ENCODE measurements at places on chromosomes 13 and 19.
A peak's percentile ranks its signal among the peaks of the same experiment; 100 is the strongest.

DNA sequence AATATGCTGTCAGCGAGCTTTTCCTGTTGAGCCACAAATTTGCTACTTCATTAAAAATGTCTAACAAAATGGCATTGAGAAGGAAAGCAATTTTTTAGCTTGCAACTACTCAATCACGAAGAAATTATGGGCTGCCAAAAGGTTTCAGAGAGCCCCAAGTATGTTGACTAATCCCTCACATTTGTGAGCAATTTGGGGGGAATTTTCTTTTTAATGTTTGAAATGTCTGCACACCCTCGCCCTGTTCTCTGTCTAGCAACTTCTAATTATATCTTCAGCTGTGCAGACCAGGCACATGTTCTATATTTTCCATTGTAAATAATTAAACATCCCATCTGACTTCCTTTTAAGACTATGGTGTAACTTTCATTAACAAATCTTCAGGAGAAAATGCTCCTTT, 192.9 kb downstream of the DCT start:
- DNase-seq: no peak

GRCh38 chr19:36152352-36153091, at the start of gene COX7A1:
COX7A1 (minus strand) TSS chr19:36152447; CDS start chr19:36152407, 40 bp downstream.
- peak; percentile 87 for DNase-seq

- no peak for DNase-seq
These were observed 50.1 kb upstream of the SPACA7 start for GRCh38 chr13:112325920-112326645.

GRCh38 chr13:74131227-74131626, 3.0 kb downstream of the KLF12 start:
- DNase-seq: no peak

DNA sequence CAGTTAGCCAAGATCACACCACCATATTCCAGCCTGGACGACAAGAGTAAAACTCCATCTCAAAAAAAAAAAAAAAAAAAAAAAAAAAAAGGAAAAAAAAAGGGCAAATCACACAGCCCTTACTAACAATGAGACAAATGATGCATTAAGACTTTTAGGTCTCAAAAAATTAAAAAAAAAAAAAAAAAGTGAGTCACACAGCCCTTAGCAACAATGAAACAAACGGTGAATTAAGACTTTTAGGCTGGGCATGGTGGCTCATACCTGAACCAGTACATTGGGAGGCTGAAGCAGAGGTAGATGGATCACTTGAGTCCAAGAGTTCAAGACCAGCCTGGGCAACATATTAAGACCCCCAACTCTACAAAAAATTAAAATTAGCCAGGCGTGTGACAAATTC, 32.4 kb upstream of the EIF3G start:
- no peak for DNase-seq

DNA sequence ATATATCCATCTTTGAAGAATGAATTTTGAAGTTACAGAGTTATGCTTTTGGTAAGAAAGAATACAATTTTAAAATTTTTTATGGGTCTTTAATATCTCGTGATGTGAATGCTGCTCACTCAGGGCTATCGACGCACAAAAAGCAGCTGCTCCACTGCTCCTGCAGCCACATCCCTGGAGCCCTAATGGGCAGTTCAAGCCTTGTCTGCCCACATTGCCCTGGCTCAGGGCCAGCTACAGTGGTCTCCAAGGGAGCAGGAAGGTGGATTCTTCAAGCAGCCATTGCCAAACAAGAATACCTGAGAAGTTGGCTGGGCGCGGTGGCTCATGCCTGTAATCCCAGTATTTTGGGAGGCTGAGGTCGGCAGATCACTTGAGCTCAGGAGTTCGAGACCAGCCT, 85.8 kb downstream of the IPO5 start:
- DNase-seq: no peak

- DNase-seq: no peak
These were observed 4.0 kb upstream of the FLT3LG start for GRCh38 chr19:49469828-49470614.

DNA sequence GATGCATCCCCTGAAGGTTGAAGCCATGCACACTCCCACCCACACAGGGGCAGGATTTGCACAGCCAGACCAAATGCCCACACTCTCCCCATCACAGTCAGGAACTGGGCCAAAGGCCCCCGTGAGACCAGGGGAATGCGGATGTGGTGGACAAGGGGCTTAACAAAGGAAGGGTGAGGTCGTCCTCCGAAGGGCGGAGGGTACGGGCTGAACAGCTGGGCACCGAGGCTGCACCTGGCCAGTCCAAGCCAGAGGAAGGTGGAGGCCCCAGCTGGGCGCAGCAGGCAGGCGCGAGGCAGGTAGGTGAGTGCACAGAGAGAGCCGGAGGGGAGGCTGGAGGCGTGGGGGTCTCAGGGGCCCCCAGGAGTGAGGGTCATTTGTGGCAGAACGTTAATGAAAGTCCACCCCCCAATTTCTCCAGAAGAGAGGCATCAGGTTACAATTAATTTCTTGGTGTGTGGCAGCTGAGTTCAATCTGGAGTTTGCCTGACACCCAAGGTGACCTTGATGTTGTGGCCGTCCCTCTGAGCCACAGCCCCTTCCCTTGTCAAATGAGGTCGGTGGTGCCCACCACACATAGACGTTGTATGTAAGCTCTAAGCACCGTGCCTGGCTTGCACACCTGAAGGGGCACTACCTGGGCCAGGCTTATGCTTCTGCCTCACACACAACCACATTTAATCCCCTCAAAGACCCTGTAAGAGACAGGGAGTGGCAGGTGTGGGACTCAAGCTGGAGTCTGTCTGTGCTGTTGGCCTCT, 2.9 kb downstream of the KLK15 start:
- DNase-seq: no peak

DNA sequence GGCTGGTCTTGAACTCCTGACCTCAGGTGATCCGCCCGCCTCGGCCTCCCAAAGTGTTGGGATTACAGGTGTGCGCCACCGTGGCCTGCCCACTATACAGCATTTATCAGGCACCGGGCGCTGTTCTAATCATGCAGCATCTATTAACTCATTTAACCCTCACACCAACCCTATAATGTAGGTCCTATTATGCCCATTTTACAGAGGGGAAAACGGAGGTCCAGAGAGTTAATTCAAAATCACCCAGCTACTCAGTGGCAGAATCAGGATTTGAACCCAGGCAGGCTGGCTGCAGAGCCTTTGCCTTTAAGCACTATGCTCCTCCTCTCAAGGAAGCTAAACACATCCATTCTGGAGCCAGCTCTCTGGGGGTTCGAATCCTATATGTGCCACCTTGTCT, 54.3 kb downstream of the MAP4K1 start:
- no peak for DNase-seq

DNA sequence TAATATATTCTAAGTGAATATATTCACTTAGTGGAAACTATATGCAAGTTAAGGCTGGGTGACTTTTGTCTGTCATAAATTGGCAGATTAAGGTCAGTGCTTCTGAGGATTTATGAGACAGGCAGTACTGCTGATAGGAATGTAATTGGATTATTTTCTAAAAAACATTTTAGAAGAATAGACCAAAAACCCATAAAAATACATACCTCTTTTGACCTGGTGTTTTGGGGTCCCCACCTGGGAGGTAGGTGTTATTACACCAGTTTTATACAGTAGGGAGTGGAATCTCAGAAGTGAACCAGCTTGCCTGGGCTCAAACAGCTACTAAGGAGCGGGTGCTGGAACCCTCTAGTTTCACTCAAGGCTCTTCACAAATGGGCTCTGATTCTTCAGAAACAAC, 25.3 kb downstream of the COG3 start:
- no peak for DNase-seq

GRCh38 chr19:44603201-44603945, 10.0 kb upstream of the IGSF23 start:
- DNase-seq: no peak

DNA sequence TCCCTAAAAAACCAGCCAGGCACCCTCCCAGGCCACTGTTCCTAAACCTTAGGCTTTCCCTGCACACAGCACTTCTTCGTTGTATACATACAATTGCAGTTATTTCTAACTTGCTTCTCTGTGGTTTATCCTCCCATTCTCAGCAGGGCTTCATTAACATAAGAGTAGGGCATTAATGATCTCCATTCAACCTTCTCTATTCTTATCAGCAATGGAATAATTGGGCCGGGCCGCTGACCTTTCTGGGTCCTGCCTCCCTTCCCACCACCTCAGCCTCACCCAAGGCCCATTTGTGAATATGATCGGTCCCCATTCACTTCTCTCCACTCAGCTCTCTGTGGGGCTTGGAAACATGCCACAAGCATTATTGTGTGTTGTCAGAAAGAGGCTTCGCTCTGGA, 184.2 kb downstream of the SUCLA2 start:
- DNase-seq: no peak

GRCh38 chr19:21463449-21464105, 41.8 kb upstream of the ZNF429 start:
- DNase-seq: no peak

GRCh38 chr19:29029268-29029958, 183.5 kb downstream of the UQCRFS1 start:
- DNase-seq: no peak

- no peak for DNase-seq
These were observed 45.5 kb downstream of the HSPH1 start for GRCh38 chr13:31116224-31116623.

DNA sequence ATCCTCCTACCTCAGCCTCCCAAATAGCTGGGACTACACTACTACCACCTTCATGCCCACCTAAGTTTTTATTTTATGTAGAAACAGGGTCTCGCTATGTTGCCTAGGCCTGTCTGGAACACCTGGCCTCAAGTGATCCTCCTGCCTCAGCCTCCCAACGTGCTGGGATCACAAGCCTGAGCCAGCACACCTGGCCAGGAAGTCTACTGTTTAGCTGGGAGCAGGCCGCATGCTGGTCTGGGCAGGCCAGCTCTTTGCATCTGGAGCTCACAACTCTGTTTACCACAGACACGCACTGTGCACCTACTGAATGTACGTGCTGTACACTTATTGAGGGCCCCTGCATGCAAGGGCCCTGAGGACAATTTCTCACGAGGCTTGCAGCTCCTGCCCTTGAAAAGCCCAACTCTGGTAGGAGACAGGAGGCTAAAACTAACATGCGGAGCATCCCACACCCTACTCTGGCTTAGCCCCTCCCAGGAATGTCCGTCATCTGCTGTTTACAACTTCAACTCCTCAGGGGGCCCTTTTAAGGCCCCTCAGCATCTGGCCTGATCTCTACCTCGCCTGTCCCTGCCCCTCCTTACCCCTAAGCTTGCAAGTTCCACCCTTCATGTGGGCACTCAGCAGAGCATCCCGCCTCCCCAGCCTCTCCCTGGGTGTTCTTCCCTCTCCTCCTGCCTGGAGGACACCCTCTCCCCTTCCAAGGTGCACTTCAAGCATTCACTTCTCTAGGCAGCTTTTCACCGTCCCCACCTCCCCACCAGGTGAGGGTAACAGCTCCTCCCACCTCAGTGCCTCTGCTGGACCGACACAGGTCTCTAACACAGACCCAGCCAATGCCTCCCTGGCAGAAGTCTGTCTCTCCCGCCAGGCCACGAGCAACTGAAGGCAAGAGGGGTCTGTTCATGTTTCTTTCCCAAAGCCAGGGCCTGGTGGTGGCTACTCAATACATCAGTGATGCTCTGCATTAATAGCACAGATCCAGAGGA, 114.2 kb upstream of the UQCRFS1 start:
- DNase-seq: no peak

DNA sequence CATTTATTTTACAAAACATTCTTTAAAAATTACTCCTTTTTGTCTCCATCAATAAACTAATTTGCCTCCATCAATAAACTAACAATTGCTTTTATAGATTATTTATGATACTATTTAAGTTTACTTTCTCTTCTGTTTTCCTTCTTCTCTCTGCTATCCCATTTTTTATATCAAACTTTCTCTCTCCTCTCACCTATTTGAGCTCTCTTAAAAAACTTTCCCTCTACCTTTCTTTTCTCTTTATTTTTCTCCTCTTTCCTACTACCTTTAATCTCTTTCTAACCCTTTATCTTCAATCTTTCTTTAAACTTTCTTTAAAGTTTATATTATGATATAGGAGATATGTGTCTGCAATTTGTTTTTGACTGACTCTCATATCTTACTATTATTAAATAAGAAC, 566.4 kb downstream of the DACH1 start:
- no peak for DNase-seq

DNA sequence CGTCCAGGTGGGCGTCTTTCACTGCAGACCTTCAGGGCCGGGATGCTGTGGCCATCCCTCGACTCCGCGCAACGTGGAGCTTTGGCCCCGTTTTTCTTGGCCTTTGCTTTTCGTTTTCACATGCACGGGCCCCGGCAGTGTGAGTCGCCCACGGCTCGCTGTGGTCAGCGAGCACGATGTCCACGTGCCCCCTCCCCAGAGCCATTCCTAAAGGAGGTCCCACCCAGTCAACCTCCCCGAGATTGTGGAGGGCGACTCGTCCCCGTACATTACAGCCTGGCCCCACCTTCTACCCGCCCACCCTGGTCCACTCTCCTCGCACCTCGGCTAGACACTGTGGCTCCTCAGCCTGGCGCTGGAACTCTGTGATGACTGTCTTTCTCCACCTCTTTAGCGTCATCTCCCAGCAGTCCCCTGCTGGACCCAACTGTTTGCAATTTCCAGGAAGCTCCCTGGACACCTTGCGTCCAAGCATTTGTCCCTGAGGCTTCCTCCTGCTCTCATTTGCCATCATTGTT, 405 bp downstream of the ZNF446 start:
- no peak for DNase-seq

- no peak for DNase-seq
These were observed 121.5 kb downstream of the FGF14 start for GRCh38 chr13:102280366-102280765.

DNA sequence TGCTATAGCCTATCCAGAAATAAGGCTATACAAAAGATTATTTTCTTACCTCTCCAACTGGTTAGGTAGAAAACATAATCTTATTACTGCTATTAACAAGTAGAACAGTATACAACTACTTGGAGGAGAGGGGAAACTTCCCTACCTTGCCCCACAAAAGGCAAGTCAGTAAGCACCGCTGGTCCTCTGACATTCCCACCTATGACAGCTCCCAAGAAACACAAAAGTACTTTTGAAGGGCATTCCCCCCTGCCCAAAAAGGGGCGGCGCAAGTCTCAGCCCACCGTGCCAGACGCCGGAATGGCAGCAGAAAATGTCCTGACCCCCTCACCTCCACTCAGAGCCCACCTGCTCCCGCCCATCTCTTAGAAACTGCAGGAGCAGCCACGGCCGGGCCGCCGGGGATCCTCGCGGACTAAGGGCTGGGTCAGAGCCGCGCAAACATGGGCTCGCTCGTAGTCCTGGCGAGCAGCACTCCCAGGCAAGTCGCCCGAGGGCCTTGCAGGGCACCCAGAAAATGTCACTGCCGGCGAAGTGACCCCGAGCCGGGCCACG, 437 bp downstream of the SUCLA2 start:
- DNase-seq: no peak

GRCh38 chr19:31315652-31316051, 33.6 kb downstream of the TSHZ3 start:
- no peak for DNase-seq
